Activated CD4-positive, alpha-beta T cell treated with anti-CD3 and anti-CD28 coated beads, Interleukin-2, Interleukin-6, amounts not matched to agents 100 ng/mL and 50 ng/mL, durations not matched to agents 16 hours and 8 hours (primary cell): ENCODE measurements at places on chromosomes 7 and 10.

- DNase-seq = no peak
These were observed 159.5 kb downstream of the CPEB3 start for GRCh38 chr10:92131275-92131820.

GRCh38 chr10:11042357-11042756 lies 24.7 kb downstream of the CELF2 start:
- no peak for DNase-seq

DNA sequence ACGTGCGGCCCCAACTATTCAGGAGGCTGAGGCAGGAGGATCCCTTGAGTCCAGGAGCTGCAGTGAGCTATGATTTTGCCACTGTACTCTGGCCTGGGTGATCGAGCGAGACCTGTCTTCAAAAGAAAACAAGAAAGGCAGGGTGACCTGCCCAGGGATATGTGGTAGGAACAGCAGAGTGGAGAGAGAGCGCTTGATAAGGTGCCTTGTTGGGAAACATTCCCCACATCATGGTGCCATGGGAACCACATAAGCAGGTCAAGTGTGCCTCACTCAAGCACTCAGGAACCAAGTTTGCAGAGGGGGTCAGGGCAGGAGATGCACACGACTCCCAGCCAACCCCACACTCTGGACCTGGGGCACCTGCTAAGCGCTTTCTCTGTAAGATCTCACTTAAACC lies 37.3 kb downstream of the PVRIG start:
- DNase-seq = no peak

GRCh38 chr7:29723599-29723998 lies 82.7 kb upstream of the WIPF3 start:
- no peak for DNase-seq

GRCh38 chr7:76356115-76356514 lies 2.7 kb downstream of the YWHAG start:
- DNase-seq = no peak

DNA sequence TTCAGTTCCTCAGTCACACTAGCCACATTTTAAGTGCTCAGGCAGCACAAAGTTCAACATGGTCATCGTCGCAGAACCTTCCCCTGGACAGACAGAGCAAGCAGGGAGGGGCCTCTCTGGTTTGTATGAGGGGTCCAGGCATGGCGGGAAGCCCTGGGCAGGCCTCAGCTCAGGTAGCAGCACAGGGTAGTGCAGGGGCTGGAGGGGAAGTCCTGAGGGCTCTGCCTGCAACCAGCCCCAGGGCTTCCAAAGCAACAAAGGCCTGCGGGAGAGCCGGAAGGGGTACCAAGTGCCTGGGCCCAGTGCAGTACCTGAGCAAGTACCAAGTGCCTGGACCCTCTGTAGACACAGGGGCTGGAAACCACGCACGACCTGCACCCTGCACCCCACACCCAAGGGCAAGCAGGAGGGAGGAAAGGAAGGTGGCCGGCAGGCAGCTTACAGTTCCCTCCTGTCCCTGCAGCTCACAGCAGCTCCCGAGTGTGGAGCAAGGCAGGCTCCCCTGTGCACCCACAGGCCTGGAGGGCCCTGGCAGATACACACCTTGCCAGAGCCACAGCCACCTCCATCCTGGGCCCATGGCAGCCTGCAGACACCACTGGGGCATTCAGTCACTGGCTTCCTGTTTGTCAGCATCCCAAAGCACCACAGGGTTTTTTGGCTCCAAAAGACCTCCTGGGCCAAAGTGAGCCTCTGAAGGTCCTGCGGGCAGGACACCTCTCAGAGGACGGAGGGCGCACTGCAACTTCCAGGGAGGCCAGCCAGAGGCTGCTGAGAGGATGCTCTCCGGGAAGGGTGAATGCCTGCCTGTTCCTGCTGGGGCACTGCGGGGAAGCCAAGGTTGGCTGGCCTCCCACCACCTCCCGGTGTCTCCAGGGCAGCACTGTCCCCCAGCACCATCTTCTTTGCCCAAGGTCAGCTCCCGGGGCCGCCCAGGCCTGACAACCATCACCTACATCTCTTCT lies 6.5 kb upstream of the RET start:
- DNase-seq = no peak

GRCh38 chr7:65233409-65234034 lies 140.1 kb upstream of the ZNF92 start:
- DNase-seq = no peak

DNA sequence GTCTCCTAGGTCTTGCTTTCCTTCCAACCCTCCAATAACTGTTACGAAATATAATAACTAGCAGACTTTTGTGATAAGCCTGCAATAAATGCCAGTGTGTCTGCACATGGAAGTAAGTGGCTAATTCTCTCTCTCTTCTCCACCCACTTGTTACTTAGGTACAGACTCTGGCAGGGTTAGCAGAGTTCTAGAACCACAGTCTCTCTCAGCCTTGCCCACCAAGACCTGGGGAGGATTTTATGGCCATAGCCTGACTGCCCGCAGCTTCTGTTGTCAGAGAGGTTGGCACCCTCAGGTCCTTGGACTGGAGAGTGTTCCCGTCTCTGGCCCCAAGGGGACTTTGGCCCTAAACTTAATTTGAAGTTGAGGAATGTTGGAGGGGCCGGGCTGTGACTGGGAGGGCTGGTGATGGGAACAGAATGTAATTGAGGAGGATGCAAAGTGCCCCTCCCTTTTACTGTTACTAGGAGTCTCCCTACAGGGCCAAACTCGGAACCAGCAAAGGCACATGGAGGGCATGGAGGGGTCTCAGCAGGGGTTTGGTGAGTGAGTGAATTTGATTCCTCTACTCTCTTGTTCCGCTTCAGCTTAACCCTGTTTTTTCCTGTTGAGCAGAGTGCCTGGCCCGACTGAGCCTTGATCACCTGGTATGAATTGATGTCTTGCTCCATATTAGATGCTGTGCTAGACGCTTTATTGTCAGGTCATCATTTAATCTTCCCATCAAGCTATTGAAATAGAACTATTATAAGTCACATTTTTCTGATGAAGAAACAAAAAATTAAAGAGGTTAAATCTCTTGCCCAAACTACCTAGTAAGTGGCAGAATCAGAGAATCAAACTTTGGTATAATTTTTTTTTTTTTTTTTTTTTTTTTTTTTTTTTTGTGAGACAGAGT lies 37.0 kb upstream of the LCOR start:
- DNase-seq = no peak

DNA sequence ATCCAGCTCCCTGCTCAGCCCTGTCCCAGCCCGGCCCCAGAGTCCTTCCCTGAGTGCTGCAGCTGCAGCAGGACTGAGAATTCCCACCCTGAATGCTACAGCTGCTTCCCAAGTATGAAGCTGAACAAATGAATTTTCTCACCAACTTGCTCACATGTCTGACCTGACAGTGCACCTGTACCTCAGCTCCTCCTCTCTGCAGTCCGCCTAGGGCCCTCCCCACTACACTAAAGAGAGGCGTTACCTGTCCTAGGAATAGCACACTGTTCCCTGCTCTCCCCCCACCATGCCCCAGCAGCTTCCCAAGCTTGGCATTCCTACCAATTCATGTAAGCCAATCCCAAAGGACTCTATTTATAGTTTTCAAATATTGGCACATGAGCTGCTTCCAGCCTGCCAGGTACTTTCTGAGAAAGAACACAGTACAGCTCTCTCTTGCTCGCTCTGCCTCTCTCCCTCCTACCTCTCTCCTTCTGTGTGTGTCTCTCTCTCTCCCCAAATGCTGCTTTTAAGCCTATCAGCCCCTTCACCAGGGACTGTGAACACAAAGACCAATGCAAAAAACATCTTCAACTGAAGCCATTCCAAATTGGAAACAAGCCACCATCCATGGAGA lies 400.1 kb downstream of the TNS3 start:
- DNase-seq = no peak

GRCh38 chr10:95330966-95331453 lies 40.2 kb upstream of the PDLIM1 start:
- no peak for DNase-seq

GRCh38 chr7:150938566-150938965 lies 39.6 kb downstream of the KCNH2 start:
- no peak for DNase-seq

GRCh38 chr7:88046839-88047573 lies 113.0 kb downstream of the ADAM22 start:
- no peak for DNase-seq

- DNase-seq = no peak
These were observed 997 bp downstream of the WDR37 start for GRCh38 chr10:1057106-1057657.

GRCh38 chr7:70607759-70608158 lies 524.2 kb upstream of the GALNT17 start:
- no peak for DNase-seq

GRCh38 chr10:72255977-72256729 lies 17.6 kb upstream of the DDIT4 start:
- DNase-seq = no peak

DNA sequence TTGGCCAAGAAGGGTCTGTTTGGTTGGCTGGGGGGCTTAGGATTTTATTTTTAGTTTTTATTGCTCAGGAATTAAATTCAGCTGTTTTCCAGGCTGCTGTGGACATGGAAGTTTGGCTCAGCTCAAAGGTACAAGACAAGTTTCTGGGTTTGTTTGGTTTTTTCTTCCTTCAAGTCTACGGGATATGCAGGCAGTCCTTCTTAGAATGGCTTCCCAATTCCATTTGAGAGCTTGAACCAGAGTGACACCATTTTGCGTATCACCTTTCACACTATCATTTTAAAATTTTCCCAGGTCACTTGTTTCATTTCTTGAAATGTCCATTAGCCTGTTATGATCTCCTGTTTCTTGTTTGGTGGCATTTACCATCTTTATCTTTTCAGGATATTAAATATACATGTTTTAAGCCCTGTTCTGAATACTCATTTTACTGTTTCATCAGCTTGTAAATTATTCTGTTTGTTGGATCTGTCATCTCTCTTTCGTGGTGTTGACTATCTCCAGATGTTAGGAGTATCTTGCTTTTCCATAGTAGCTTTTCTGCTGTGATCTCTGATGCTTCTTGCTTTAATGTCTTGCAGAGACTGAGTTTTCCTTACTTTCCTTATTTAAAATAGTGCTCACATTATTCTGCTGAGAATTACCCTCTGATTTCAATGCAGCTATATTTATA lies 9.4 kb upstream of the TMEM168 start:
- DNase-seq = no peak

DNA sequence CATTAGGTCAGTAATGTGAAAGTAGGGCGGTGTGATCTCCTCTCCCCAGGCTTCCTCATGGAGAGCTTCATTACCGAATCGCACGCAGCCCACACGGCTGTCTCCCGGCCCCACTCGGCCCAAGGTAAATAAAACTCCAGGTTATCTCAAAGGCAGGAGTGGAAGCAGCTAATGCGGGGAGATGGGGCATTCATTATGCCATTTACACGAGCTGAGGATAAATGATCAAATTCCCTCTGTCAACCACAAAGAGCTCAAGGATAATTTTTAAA lies 93.5 kb downstream of the ADARB2 start:
- DNase-seq = no peak

DNA sequence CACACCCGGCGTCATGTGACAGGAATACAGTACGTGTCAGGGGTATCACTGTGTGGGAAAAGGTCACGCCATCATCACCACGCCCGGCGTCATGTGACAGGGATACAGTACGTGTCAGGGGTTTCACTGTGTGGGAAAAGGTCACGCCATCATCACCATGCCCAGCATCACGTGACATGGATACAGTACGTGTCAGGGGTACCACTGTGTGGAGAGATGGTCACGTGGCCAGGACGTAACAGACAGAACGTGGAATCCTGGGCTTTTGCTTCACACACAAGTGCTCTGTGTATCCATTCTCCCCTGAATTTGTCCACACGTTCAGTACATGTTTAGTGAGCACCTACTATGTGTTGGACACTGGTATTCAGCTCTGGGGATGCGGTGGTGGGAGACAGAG lies 34.5 kb upstream of the DIP2C start:
- no peak for DNase-seq

DNA sequence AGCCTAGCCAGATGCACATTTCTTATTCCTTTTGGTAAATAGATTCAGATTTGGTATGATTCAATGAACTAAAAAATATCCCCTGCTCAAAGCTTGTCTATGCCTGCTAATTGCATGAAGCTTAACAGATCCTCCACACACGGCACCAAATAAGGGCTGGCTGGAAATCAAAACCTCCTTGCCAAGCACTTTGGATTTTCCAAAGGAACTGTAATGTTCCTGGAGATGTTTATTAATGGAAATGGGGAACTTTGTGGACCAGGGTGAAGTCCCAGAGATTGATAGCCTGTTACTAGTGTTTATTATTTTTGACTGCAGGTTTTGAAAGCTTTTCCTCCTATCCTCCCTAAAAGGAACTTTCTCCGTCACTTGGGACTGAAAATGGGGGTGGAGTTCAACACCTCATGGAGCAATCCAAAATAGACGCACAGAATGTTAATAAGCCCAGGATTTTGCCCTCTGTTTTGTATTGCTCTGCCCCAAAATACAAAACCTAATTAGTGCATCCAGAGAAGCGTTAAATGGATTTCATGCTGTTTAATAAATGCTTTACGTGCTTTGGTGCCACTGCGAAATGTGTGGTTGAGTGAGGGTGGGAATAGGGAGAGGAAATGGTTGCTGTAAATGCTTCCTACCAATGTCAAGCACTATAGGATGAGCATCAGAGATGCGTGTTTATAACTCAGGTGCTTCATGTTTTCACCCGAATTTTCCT lies 1027.7 kb downstream of the LRMDA start:
- DNase-seq = no peak

DNA sequence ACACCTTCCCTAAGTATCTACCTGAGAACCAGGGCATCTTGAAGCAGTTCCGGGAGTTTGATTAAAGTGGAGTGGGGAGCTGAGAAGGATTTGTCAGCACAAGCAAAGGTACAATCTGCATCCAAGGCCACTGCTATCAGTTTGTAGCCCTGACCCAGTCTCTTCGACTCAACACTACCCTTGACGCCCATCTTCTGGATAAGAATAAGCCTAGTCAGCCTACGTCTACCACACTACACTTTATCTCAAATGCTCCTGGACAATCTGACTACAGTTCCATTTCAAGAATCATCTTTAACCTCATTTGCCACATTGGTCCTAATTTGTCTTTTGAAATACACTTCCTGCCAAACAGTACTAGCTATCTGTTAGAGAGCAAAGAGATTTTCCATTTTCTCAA lies 134.1 kb upstream of the C1GALT1 start:
- DNase-seq = no peak

- DNase-seq = no peak
These were observed 41.0 kb upstream of the SLC29A3 start for GRCh38 chr10:71277914-71278665.

GRCh38 chr7:22723181-22723601 lies 3.8 kb upstream of the IL6 start:
- DNase-seq = no peak

DNA sequence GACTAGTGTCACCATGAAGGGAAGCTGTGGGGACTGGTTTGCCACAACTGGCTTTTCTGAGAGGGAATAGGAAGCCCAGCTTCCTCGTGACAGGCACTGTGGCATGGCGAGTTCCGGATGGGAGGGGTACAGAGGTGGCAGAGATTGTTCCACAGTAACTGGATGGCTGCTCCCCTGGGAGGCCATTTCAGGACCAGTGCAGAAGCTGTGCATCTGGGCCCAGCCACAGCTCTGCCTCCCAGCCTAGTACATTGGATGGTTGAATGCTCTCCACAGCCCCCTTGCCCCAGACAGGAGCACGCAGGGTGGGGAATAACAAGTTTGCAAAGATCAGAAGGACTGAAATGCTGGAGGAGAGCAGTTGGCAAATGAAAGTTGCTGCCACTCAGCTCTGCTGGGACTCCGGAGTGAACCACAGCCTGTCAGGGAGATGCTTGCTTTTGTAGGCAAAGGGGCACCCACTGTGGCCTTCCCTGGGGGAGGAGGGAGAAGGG lies 51.8 kb downstream of the GSDME start:
- DNase-seq = no peak

GRCh38 chr7:3860932-3861331 lies 559.9 kb downstream of the SDK1 start:
- DNase-seq = no peak

- DNase-seq = no peak
These were observed 31.7 kb downstream of the CAMK2B start for GRCh38 chr7:44293561-44294324.
